ENCODE measurements at places on chromosomes 4 and X.

- peak; percentile 47 for DNase-seq
Observed at GRCh38 chrX:31423609-31424189, 351.9 kb upstream of the FTHL17 start.

GRCh38 chr4:94430406-94430805 is 21.3 kb upstream of the PDLIM5 start:
- DNase-seq: no peak

GRCh38 chrX:3743801-3744439 is 30.5 kb upstream of the PRKX start:
- DNase-seq: no peak

- DNase-seq: peak; percentile 26
Observed at GRCh38 chr4:139589336-139590018, 33.5 kb upstream of the SETD7 start.

- no peak for DNase-seq
Observed at GRCh38 chr4:74018116-74018515, 19.6 kb upstream of the CXCL5 start.

- no peak for DNase-seq
Observed at GRCh38 chrX:29542152-29542551, 673.2 kb upstream of the MAGEB2 start.

DNA sequence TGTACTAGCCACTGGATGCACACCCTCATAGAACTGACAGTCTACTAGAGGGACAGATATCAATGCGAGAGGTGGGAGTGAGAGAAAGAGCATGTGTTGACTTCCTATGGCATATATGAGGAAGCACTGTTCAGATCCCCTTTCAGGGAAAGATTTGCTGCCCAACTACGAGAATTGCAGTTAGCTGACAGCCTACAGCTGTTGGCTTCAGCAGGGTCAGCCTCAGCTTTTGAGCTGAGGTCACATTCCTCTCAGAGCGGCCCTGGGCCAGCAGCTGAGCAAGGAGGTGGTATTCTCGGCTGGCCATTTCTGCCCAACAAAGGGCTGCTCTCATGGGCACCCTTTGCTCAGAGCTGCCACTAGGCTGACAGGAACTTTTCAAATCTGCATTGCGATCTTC is 580.2 kb downstream of the MID1IP1 start:
- no peak for DNase-seq

GRCh38 chr4:83961575-83961974 is 425.7 kb downstream of the GPAT3 start:
- no peak for DNase-seq

- DNase-seq: no peak
Observed at GRCh38 chr4:17134100-17134499, 235.7 kb upstream of the LDB2 start.

DNA sequence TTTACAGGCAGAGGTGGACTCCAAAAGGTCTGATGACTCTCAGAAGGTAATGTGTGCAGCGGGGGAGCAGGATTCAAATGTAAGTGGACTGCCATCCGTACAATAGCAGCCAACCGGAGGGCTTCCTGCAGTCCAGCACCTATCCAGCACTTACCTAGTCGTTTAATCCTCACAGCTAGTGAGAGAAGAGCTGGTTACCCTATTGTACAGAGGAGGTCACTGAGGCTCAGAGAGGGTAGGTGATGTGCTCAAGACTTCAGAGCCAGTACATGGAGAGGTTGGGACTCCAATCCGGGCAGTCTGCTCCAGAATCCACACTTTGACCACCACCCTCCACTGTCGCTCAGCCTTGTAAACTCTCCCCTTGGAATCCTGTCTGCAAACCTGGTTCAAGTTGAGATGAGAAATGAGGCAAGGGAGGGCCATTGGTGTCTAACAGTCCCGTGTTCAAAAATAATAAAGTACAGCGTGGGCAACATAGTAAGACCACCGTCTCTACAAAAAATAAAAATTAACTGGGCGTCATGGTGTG is 22.5 kb upstream of the JAKMIP1 start:
- DNase-seq: no peak

GRCh38 chr4:141890279-141890678 is 253.9 kb downstream of the IL15 start:
- DNase-seq: no peak

DNA sequence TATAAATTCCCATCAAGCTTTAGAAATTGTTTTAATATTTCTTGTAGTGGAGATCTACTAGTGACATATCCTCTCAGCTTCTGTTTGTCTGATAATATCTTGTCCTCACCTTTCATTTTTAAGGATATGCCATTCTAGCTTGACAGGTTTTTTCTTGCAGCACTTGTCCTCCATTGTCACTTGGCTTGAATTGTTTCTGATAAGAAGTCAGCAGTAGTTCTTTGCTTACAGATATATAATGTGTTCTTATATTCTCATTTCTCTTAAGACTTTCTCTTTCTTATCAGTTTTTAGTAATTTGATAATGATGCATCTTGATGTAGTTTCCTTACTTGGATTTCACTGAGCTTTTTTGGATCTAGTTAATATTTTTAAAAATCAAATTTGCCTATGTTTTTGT is 120.6 kb upstream of the NUDT6 start:
- no peak for DNase-seq

DNA sequence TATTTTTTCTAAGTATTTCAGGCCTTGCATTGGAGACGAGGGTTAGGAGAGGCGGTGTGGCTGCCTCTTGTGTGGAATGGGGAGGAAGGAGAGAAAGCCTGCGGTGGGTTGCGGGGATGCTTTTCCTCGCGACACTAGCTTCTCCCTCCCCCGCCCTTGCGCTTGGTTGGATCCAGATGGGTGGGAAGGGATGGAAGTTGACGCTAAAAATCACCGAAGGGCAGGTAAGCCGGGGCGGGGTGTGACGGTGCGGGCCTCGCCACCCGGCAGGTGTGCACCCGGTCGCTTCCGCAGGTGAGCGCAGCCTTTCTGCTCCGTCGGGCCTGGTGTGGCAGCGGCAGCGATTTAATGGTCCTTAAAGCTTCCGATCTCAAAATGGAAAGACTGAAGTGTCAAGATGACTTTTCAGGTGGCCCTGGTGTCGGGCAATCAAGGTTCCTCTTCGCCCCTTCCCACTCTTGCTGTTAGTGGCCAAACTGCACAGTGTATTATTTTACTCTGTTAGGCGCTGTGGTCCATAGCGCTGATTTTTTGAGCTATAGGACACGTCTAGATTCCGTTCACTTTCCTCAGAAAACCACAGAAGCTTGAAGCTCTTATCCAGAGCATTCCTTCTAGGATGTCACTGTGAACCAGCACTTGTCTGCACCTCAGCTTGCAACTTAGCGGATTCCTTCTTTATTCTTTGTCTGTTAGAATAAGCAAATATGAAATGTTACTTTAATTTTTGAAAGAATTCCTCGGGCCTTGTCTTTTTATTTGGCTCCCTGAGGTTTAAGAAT is 765 bp downstream of the ENOPH1 start:
- no peak for DNase-seq

- no peak for DNase-seq
Observed at GRCh38 chr4:143763587-143763986, 63.1 kb upstream of the FREM3 start.

GRCh38 chr4:20044966-20045365 is 206.7 kb upstream of the SLIT2 start:
- no peak for DNase-seq

- DNase-seq: no peak
Observed at GRCh38 chr4:74282926-74283325, 25.3 kb upstream of the EPGN start.

DNA sequence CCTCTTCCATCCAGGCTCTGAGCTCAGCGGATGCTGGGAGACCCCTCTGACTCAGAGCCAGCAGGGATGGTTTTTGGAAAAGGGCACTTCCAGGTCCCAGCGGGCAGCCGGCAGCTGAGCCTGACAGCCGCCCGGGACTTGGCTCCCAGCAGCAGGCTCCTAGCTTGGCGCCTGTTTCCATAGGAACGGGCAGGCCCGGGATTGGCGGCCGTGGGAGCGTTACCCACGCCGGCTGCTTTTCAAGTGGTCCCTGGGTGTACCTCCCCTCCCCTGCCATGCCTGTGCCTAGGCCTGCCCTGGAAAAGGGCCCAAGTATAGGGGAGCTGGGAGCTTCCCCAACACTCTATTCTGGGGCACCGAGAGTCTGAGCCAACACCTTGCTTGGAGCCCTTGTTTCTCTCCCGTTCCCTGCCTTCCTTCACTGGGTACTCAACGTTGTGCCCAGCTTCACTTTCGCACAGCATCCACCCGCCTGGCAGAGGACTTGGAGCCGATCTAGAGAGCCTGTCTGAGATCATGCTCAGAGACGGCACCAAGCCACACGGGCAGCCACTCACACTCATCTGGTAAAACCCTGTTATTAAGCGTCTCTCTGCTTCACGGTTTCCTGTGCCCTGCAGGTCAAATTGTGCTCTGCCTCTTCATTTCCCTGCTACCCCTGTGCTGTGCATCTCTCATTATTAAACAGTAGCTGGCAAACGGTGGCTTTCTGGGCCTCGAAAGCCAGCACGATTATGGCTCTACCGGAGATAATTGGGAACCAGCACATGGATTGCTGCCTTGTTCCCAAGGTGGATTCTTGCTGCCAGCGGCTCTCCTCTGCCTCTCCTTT is 521.5 kb downstream of the BCOR start:
- no peak for DNase-seq

GRCh38 chrX:56025872-56026571 is 206.1 kb upstream of the KLF8 start:
- no peak for DNase-seq

GRCh38 chrX:13646154-13646549 is 6.8 kb upstream of the TCEANC start:
- DNase-seq: peak; percentile 33

DNA sequence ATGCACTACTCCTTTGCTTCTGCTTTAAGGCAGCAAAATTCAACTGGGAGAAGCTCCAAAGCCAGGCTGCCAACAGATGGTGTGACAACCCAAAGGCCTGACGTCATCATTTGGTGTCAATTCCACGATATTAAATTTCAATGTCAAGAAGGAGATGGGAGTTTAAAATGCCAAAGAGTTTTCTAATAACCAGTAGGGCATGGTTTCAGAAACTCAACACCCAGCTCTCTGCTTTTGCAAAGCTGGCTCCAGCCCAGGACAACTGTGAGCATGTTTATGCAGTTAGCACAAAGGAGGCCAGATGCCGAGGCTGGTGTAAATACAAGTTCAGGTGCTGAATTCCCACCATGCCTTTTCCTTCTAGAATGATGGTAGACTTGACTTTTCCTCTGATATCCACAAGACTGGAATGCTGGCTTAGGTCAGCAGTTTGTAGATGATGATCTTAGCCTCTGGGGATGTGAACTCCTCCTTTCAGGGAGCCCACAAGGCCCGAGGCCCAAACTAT is 67.3 kb downstream of the AFAP1 start:
- peak; percentile 55 for DNase-seq

DNA sequence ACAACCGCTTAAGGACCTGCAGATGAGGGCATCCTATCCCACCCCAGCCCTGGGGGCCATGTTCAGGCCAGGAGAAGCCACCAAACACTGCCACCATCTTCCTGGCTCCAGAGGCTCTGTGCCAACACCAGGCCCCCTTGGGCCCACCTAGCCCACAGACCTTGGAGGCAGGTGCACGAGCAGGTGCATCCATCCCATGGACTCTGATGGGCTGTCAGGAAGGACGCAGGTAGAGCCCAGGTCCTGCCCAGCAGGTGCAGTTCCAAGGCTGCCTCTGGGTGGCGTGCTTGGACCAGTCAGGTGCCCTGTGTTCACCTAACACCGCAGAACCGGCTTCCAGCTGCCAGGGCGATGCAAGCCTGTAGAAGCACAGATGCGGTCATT is 22.8 kb upstream of the PDE6B start:
- no peak for DNase-seq

Measured in tibial nerve (tissue), 4 donors.